ENCODE measurements at places on chromosomes 11 and 22. TPM values are rescaled to one million over a fixed set of nuclear protein-coding genes. Genes with fewer than 3 reads are reported as not detected.

DNA sequence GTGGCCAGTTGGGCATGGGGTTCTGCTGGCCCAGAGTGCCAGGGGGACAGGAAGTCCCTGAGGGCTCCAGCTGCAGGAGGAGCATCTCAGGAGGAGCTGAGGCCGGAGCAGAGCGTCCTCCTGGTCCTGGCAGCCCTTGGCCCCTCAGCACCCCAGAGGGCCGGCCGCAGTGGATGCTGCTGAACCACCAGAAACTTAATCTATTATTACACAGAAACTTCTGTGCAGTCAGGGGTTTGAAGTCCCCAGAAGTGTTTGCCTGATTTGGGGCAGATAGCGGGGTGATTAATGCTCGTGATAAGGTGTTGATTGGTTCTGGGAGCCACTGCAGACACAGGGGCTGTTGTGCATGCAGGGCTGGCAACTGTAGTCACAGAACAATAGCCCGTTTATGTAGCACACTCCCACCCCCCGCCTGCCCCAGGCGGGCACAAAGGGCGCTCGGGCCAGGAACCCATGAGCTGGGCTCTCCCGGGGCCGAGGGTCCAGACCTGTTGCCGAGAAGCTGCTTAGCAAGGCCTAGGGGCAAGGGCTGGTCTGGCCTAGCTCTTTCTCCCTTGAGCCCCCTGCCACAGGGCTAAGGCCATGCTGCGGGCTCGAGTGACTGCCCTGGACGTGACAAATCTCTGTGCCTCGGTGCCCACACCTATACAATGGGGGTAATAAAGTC lies 29.0 kb upstream of the KCNQ1OT1 start:
- DNase-seq = no peak

DNA sequence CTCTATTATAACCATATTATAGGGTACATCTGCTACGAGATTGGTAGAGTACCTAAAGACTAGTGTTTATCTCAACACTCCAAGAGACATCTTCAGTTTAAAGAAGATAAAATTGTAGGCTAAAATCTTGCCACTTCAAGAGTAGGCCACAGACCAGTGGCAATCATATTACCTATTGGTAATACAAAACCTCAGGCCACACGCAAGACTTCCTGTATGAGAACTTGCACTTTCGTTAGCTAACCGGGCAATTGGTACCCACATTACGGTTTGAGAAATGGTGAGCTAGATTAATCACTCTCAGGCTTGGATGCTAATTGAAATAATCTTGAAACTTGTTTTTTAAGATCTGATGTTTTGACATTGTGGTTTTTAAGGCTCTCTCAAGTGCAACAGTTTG lies 772.7 kb downstream of the LRRC4C start:
- no peak for DNase-seq

DNA sequence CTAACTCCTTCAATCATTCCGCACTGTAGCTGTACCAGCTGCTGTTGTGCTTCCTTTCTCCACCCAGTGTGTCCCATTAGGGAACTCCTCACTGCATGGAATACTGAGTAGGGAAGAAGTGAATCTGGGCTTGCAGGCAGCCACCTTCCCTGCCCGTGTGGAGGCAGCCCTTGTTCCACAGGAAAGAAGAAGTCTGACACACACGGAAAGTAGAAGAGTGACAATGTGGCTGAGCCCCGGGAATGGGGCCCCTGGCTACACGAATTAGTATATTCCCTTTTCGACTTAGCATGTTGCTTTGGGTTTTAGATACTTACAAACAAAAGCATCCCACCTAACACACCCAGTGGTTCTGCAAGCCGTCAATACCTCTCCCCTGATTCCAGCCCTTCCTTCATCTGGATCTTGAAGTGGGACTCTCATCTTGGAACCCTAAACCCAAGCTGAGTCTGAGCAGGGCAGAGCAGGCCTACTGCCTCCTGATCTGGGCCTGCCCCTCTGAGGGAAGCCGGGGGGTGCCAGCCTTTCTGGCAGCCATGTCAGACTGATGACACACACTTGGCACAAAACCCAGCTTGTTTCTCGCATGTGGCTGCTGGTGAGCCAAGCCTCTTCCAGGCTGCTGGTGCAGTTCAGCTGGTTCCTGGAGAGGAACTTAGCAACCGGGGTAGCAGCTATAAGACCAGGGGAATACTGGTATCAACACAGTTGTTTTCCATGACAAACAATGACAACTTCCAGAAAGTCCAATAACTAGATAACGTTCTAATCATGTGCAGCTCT lies 71.6 kb downstream of the C11orf58 start:
- peak; percentile 69 for DNase-seq

The MYEOV gene
- total RNA-seq = not detected
